ENCODE measurements at places on chromosomes 11 and 22.

DNA sequence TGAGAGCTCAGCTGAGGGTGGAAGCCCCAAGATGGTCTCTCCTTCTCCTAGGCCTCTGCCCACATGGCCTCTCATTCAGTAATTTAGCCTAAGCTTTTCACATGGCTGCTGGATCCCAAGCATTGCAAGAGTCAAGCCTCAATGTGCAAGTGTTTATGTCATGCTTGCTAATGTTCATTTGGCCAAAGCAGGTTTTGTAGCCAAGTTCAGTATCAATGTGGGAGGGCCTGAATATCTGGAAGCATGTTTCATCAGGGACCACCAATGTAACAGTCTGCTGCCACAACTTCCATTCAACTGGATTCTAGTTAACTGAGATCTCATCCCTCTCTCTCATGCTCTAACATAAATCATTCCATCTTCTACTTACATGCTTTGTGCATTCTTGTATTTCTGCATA, 8.5 kb upstream of the SYTL2 start:
- DNase-seq: no peak

- DNase-seq: no peak
Observed at GRCh38 chr11:31303644-31304180, 65.8 kb downstream of the DCDC1 start.

GRCh38 chr22:33841281-33842005, 78.8 kb downstream of the LARGE1 start:
- DNase-seq: no peak

DNA sequence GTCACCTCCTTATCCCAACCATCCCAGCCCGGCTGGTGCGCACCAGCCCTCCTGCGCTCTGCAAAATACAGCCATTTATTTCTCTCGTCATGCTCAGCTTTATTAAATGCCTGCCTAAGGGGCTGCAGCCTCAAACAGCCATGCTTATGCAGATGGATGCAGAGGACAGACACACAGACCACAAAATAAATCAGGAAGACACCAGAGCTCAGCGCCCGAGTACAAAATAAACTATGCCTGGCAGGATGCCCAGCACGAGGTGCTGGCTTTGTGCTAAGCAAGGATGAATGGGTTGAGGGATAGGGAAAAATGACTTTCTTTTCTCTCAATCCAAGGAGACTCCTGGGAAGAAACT, 70.5 kb downstream of the RPUSD4 start:
- DNase-seq: no peak

DNA sequence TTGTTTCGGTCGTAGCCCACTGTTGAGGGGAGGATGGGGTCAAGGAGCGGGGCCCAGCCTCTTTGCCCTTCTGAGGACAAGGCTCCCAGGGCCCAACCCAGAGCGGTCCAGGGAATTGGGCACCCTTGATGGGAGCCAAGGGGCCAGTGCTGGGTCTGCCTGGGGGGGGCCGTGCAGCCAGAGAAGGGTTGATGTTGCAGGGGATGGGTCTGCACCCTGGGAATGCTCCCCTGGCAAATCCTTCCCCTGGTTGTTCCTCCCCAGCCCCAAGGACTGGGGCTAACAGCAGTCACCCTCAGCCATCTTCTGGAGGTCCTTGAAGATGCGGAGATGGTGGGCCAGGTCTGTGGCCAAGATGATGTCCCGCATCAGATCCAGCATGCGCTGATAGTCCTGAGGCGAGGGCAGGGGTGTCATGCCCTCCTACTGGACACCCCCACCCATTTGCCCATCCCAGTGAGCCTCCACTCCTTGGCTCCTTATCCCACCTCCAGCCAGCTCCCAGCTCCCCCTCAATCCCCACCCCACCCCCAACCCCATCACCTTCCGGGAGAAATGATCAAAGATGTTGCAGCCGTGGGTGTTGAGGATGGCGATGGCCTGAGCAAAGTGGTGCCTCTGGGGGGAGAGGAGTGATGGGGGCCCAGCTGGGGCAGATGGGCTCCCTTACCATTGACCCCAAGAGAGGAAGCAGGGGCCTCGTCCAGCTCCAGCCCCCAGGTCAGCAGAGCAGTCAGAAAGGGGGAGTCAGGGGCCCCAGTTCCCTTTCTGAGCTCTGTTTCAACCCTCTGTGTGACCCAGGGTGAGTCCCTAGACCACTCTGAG, 95.0 kb downstream of the PDE2A start:
- no peak for DNase-seq

DNA sequence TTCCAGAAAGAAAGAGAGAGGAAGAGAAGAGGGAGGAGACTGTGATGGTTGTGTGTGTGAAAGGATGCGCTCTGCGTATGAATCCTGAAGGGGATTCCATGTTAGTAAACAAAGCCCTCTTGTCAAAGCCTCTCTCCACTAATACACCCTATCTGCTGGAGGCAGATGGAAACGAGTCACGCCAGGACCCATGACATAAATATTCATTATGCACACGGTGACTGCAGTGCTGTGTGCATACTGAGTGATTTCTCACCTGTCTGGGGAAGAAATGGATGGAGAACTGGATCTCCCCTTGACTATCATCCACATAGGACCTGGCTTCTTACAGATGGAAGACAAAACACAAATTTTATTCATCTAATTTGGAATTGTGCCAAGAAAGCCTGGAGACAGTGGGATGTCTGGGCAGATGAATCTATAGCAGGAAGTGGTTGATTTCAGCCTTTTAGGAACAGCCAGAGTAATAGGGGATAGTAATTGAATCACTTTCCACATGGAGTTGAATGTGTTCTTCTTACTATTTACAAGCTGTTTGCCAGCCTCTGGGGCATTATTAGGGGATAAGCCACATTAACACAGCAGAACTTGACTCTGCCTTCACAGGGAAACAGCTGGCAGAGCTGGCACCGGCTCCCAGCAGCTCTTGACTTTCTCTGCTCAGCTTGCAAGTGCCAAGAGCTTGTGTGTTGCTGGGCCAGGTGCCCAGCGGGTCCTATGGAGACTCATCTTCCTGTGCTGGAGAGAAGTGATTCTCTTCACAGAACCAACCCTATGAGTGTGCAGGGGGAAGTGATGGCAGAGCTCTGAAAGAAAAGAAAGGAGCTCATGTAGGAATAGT, 9.0 kb downstream of the MTNR1B start:
- no peak for DNase-seq

- no peak for DNase-seq
Observed at GRCh38 chr22:35343664-35344550, 37.0 kb upstream of the HMOX1 start.

DNA sequence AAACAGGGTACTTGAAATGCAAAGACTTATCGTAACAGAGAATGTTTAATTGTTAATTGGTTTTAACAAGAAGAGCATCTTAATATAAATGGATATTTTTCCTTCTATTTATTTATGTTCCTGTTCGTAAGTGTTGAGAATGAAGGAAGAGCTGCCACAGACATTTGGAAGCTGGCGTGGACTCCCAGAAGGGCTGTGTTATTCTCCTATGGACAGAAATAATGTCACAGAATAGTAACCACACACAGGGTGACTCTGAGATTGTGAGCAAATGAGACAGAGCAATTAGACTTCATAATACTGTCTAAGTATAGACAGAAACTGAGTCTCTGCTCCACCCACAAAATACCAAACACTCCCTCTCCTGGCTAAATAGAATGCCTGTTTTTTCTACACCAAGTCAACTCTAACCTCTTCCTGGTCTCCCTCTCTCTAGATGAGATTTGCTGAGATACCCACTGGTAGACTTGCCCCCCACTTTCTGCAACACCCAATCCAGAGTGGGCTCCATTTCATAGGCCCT, 6.1 kb downstream of the APOL3 start:
- DNase-seq: no peak

DNA sequence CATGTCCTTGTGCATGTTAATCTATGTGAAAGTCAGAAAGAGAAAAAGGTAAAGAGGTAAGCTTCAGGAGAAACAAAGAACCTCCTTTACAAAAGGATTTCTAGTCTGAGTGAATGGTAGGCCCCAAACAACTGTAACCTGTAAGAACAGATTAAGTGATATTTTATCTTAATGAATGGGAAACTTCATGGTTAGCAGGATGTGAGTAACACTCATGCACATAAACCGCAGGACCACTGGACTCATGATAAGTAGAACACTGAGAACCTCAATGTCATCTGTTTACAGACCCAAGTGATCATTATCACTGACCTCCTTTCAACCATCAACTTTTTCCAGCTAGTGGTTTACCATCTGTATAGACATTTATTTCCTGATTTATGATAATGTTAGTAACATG, 19.9 kb downstream of the OR8G5 start:
- no peak for DNase-seq

- no peak for DNase-seq
Observed at GRCh38 chr11:78459738-78460137, 42.1 kb upstream of the GAB2 start.

DNA sequence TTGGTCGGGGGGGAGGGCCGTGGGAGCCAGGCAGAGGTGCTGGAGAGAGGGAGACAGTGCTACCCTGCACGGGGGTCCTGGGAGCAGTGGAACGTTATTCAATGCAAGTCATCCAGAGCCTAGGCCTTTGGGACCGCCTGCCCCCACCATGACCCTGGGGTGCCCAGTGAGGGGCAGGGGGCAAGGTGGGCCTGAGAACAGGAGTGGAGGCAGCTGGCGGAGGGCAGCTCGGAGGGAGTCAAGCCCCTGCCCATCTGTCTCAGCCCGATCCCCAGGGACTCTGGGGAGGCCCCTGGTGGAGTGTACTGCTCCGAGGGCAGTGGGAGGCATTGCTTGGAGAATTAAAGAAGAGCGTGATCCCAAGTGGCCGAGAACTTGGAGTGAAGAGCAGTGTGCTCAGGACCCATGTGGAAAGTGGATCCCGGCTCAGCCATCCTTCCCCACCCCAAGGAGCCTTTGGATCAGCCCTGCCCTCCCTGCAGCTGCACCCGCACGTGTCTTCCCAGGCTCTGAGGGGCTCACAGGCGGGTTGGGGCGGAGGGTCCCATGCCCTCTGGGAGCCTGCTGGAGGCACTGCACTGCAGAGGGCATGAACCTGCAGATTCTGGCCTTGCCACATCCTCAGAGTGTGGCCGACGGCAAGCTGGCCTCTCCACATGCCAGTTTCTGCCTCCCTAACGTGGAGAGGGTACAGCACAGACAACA, 34.0 kb upstream of the SMIM38 start:
- DNase-seq: no peak

DNA sequence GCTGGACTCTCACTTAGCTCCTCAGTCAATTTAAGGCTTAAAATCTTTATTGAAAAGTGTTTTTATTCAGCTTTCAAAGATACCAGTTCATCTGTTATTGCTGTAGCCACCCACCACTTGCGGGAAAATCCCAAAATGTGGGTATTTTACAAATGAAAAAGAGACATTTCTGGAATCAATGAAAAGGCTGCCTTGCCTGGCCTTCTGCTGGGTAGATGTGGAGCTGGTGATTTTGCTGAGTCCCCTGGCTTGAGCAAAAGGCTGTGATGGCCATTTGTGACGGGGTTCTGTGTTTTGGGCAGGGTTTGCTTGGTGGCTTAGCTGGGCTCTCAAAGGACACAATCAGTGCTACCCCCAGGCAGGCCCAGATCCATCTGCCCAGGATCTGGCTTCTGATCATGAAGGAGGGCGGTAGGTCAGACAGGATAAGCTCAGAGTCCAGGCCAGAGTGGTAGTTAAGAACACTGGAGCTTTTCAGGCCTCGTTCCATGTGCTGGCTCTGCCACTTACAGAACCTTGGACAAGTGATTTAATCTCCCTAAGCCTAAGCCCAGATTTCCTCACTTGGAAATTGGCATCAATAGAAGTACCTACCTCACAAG, 36.1 kb downstream of the UBASH3B start:
- no peak for DNase-seq

DNA sequence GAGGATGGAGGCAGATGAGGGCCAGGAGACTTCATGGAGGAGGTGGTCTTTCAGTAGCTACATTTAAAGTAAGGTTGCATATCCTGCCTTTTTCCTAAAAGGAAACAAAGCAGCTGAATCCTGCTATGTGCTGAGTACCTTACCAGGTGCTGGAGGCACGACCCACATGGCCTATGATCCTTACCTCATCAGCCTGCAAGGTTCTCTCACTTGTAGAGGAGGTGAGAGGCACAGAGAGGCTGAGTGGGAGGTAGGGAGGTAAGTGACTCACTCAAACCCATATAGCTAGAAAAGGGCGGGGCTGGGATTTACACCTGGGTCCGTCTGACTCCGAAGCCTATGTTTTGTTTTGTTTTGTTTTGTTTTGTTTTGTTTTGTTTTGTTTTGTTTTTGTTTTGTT, 75.8 kb downstream of the BUD13 start:
- DNase-seq: peak; percentile 72

DNA sequence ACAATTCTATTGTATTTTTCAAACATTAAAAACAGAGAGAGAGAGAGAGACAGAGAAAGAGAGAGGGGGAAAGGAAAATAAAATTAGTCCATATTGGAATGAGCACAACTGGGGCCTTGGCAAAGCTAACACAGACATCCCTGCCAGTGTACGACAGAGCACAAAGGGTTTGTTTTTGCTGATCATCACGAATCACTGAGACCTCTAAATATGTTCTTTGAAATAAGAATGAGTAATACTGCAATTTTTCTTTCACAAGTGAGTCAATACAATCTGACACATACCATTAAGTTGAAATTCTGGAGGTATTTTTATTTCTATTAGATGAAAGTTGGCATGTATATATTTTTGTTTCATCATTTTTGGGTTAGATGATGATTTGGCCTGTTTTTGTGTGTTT, 27.0 kb upstream of the LRRC4C start:
- no peak for DNase-seq

DNA sequence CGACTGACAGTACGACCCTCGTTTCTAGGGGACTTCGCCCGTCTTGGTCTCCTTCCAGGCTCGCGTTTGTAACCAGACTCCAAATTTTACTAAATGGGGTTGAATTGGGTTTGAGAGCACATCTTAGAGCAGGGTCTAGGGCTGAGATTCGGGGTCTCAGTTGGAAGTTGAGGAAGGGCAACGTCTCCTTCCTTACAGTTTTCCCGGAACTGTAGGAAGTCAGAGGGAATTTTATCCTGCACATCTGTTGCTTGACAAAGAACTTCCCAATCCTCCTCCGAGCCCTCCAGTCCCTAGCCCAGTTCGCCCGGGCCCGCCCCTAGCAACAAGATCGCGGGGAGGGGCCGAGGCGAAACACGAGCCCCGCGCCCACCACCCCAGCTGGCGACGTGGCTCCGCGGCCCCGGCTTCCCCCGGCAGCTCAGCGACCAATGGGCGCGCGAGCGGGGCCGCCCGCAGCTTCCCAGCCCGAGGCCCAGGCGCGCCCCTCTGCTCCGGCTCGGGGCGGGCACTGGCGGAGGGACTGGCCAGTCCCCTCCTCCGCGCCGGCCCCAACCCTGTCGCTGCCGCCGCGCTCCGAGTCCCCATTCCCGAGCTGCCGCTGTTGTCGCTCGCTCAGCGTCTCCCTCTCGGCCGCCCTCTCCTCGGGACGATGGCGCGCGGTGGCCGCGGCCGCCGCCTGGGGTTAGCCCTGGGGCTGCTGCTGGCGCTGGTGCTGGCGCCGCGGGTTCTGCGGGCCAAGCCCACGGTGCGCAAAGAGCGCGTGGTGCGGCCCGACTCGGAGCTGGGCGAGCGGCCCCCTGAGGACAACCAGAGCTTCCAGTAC, at the start of gene RCN1:
Gene RCN1 (plus strand): TSS at position 530 of the 826 bp plus-strand sequence. CDS start 123 bp downstream, at position 653.
- no peak for DNase-seq

DNA sequence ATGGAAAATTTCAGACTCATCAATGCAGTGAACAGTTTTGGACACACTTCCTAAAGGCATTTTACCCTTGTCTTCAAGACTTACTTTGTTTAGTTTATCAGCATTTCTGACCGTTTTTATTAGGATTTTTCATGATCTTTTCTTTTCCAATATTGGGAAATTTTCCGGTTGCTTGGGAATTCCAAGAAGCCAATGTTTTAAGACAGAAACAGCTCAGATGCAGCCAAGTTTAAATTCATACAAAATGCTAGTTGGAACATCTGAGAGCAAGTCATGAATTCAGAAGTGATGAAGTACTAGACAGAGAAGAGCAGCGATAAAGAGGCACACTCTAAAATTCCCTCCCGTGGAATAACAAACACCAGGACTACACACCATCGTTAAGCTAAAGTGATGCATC, 68.6 kb downstream of the RAB38 start:
- DNase-seq: no peak
